Kidney (tissue), 22 donors: ENCODE measurements at places on chromosomes 13 and 19.

GRCh38 chr13:68851026-68851425 lies 1256.6 kb upstream of the ATXN8OS start:
- DNase-seq, result no peak

GRCh38 chr13:44283600-44283999 lies 90.0 kb upstream of the SERP2 start:
- DNase-seq, result peak; percentile 69

- peak; percentile 98 for DNase-seq
Observed at GRCh38 chr19:12035220-12036172, at the start of gene ZNF433. TSS of gene ZNF433 (minus strand) at chr19:12035679. CDS start at chr19:12035539, 140 bp downstream.

GRCh38 chr13:48072304-48072703 lies 22.6 kb downstream of the MED4 start:
- no peak for DNase-seq

DNA sequence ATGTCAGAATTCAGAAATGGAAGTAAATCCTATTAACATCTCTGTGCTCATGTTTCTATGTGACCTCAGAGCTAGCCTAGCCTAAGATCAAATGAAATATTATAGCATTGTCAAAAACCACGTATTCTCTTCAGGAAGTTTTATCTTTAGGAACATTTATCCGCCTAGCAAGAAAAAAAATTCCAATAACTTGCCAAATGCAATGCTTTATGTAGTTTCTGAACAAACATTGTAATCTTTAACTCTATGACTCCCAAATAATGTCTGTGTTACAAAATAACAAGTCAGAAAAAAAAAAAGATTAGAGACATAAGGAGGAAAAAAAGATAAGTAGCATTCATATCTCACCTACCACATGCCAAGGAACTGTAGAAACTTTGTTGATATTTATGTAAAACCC lies 18.4 kb upstream of the IPO5 start:
- DNase-seq, result no peak

- peak; percentile 48 for DNase-seq
Observed at GRCh38 chr13:20702915-20703779, at the start of gene IL17D. TSS of gene IL17D (plus strand) at chr13:20703699. CDS start at chr13:20704002, 303 bp downstream.

DNA sequence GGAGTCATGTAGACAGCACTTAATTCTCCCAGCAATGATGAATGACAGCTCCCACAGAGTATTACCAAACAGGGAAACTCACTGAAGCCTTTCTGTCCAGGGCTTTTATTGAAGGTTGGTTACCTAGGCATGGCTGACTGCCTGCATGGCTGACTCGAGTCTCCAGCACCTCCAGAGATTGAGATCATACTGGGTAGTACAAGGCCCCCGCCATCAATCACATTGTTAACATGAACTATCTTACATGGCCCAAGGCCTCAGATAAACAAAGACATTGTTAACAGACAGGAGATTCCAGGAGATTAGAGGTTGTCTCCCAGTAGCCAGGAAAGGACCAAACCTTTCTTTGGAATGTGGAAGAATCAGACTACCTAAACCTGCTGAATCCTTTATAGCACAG lies 128.3 kb upstream of the LSM14A start:
- no peak for DNase-seq

- DNase-seq, result no peak
Observed at GRCh38 chr13:85521657-85522056, 277.6 kb downstream of the SLITRK6 start.

- no peak for DNase-seq
Observed at GRCh38 chr13:42745655-42746054, 35.7 kb upstream of the FAM216B start.

- peak; percentile 13 for DNase-seq
Observed at GRCh38 chr13:99659866-99660554, 158.7 kb downstream of the TM9SF2 start.

GRCh38 chr13:91356919-91357612 lies 9.6 kb downstream of the MIR17HG start:
- DNase-seq, result no peak

GRCh38 chr13:91184244-91184926 lies 163.1 kb upstream of the MIR17HG start:
- no peak for DNase-seq

GRCh38 chr13:33180122-33180804 lies 105.3 kb downstream of the STARD13 start:
- DNase-seq, result no peak

- no peak for DNase-seq
Observed at GRCh38 chr13:97429681-97430081, 4.3 kb upstream of the RAP2A start.

DNA sequence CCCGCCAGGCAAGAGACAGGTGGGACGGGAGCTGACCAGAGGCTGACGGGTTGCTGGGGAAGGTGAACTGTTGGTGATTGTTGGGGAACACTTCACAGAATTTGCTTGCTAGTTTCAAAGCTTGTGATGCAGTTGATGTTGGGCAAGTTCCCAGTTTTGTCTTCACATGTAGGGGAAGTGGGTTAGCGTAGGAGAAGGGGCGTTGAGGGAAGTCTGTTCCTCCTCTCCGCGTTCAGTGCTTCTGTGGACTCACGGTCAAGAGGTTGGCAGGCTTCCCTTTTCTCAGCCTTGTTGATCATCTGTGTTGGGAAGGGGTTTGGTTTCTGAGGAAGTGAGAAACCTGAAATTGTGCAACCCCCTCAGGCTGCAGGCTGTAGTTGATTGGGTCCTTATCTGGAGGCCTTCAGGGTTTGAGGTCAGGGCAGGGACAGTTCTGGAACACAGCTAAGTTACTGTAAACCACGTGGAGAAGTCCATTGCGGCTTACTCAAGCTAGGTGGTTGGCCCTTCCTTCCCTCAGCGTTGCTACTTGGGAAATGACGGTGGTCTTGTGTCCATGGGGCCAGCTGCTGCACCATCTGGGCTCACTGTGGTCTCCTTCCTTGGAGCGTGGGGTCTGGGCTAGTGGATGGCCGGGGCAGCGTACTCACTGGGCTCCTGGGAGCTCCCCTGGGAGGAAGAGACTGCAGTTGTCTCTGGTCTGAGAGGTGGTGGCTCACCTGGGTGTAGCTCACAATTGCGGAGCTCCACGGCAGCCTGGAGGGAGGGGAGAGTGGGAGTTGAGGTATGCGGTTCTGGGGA lies 7.5 kb downstream of the RPS9 start:
- DNase-seq, result no peak

- DNase-seq, result peak; percentile 57
Observed at GRCh38 chr13:113981611-113982295, 7.9 kb upstream of the C13orf46 start.

- DNase-seq, result no peak
Observed at GRCh38 chr13:30789166-30789862, 54.0 kb downstream of the ALOX5AP start.

DNA sequence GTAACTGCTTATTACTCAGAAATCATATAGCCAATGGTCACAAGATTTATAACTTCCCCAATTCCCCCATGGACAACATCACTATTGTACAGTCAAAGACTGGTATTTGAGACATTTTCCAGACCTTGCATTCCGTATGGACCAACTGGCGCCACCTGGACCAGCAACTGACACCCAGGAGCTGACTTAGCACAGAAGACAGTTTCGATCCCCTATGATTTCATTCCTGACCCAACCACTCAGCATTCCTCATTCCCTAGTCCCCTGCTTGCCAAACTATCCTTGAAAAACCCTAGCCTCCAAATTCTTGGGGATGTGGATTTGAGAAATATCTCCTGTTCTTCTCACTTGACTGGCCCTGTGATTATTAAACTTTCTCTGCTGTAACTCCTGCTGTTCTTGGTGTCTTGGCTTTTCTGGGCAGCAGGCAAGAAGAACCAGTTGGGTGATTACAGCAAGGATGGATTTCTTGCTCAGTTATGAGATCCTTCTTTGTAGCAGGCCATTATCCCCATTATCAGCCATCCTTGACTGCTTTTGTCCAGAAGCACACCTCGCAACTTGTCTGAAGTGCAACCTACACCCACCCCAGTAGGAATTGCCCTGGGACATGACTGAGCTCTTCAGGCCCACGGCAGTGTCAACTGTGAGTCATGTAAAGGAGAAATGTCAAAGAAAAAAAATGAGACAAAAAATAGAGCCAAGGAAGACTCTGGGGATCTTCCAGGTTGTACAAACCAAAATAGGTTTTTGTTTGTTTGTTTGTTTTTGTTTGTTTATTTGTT lies 13.7 kb upstream of the MAP3K10 start:
- no peak for DNase-seq

DNA sequence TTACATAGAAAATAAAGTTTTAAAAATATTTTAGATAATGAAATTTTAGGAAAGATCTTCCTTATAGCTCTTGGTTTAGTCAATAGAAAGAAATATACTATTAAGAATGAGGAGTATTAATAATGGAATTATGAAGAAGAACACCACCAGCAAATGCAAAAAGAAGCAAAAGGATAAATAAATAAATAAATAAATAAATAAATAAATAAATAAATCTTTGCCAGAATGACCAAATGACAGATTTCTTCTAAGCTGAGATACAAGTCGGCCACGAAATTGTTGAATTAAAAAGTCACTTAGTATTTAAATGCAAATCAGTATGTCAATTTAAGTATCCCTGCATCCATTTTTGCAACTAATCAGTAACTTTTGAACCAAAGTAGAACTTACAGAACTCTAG lies 95.9 kb downstream of the DACH1 start:
- DNase-seq, result no peak

DNA sequence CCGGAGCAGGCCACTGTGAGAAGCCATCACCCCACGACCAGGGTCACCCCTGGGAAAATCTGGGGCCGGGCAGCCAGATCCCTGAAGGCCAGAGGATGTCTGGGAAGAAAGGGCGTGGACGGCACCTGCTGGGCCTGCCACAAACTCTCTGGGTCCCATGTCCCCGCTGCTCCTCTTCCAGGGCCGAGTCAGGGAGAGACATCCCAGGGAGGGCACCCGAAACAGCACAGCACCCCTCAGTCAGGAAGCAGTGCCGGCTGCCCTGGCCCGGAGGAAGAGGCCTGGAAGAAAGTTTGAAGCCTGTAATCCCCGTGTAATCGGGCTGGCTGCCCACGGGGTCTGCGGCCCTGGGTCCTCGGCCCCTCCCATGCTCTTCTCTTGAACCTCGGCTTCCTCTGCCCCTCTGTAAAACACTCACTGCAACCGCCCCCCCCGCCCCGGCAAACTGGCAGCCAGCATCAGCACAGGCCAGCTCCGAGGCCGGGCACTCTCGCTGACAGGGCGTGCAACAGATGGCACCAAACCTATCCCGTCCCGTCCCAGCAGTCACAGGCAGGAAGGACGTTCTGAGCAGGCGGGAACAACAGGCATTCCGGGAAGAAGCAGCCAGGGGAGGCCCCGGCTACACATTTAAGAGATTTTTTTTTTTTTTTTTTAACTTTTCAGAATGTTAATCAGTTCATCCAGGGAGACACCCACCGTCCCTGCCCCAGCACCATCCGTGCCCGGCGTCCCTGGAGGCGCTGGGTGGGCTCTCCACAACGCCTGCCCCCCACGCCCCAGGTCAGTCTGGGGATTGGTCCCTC lies 1.5 kb downstream of the SBNO2 start:
- peak; percentile 79 for DNase-seq

GRCh38 chr13:34647379-34648150 lies 294.5 kb upstream of the NBEA start:
- no peak for DNase-seq

DNA sequence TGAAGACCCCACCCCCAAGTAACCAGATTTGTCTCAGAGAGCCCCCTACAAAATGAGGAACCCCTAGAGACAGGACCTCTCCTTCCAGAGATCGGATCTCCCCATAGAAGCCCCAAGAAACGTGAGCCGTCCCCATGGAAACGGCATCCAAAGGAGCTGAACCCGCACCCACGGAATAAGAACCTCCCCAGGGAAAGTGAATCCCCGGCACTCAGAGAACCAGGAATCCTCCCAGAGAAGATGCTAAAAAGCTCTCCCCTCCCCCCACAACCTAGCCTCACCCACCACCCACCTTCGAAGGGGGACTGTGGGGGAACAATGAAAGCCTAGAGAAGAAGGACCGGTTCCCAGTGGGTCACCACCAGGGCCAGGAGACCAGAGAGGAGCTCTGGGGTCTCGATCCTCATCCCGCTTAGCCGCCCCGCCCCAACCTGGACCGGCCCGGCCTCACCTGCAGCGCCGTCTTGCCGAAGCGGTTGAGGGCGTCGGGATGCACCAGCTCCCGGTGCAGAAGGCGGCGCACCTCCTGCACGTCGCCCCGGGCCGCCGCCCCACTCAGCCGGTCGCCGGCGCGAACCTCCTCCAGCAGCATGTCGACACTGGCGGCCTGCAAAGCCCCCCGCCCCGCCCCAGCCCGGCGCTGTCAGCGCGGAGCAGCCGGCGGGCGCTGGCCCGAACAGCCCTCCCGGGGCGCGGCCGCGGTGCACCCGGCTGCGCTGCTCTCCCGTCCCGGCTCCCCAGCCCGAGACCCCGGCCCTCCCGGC lies 535 bp downstream of the CDKN2D start:
- DNase-seq, result no peak

GRCh38 chr13:50970956-50971355 lies 61.4 kb downstream of the RNASEH2B start:
- DNase-seq, result no peak

GRCh38 chr13:42626176-42626860 lies 52.4 kb downstream of the TNFSF11 start:
- DNase-seq, result no peak

DNA sequence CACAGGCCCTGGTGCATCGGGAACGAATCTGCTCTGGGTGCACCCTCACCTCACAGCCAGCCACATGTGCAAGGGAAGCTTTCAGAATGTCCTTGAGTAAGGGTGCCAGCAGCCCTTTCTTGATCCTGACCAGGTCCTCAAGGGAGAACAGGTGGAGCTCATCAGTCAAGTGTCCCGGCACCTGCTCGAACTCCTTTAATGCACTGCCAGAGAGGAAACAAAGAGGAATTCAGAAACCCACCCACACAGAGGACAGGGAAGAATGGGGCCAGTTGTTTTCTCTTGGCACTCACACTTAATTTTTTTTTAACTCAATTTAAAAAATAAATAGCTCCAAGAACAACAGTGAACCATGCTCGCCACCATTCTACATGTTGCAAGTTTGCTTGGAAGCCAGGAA lies 41.7 kb downstream of the RUBCNL start:
- peak; percentile 38 for DNase-seq

DNA sequence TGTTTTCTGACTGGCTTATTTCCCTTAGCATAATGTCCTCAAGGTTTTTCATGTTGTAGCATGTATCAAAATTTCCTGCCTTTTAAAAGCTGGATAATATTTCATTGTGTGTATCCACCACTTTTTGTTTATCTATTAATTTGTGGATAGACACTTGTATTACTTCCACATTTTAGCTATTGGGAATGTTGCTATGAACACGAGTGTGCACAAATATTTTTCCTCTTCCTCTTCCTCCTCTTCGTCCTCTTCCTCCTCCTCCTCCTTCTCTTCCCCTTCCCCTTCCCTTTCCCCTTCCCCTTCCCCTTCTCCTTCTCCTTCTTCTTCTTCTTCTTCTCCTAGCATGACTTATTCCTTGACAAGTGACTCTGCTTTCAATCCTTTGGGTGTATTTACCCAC lies 51.2 kb upstream of the KL start:
- no peak for DNase-seq

GRCh38 chr19:46958532-46958931 lies 61.1 kb upstream of the NPAS1 start:
- no peak for DNase-seq
